ENCODE measurements at places on chromosomes 2 and 18.
A peak's percentile ranks its signal among the peaks of the same experiment; 100 is the strongest.

DNA sequence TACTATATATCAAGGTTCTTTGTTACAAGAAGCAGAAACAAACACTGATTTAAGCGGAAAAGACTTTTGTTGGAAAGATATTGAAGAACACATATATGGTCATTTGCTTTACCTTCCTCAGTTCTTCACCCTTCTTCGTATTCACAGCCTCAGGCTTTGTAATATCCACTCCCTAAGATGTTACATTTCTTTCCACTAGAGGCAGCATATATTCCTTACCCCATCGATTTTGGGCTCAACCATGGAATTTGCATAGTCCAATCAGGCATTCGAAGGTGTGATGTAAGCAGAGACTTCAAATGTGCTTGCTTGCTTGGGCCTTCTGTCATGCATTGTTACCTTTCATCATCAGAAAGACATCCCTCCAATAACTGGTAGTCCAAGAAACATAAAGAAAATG is 287.4 kb downstream of the PID1 start:
- DNase-seq, result no peak

DNA sequence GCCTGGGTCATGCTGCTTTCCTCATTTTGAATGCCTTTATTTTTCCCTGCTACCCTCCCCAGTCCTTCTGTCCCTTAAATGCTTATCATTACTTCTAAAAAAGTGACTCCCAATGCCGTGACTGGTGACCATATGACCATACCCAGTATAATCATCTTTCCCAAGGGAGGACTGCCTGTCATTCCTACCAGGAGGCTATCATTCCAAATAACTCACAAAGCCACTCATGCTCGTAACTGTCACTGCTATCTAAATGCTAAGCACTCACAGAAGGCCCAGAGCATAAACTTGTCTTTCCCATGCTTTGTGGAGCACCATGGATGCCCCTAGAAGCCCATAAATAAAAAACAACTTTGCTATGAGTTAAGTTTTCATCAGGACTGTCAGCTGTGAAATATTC is 38.7 kb upstream of the CREB1 start:
- no peak for DNase-seq

DNA sequence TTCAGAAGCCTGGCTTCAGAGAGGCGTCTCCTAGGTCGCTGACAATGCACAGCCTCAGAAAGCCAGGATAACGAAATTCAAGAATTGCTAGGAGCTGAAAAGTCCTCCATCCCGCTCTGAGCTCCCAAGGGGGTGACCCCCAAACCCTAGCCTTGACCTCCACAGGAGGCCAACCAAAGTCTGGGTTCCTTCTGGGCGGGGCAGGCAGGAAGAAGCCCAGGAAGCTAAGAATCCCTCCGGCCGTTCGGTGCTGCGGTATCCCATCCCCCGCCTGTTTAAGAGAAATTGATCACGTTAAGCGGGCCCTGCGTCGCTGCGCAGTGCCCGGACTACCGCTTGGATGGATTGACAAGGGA is 2.5 kb upstream of the OSR1 start:
- no peak for DNase-seq

DNA sequence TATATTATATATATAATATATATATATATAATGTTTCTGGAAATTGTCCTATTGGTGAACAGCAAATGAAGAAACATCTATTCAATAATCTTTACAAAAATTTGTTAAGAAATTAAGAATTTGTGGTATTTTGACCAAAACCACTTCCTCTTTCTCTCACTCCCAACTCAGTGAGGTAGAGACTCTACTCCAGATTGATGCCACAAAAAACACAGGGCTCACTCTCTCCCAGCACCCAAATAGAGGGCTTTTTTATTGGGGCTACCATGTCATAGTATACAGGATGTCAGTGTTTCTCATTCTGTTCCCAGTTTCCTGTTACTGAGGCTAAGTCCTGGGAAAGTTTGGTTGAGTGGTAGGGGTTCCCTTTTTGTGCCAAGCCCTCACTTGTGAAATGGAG is 1155.4 kb downstream of the BCL11A start:
- no peak for DNase-seq

- DNase-seq, result no peak
Observed at GRCh38 chr2:42960002-42960841, 167.8 kb upstream of the HAAO start.

DNA sequence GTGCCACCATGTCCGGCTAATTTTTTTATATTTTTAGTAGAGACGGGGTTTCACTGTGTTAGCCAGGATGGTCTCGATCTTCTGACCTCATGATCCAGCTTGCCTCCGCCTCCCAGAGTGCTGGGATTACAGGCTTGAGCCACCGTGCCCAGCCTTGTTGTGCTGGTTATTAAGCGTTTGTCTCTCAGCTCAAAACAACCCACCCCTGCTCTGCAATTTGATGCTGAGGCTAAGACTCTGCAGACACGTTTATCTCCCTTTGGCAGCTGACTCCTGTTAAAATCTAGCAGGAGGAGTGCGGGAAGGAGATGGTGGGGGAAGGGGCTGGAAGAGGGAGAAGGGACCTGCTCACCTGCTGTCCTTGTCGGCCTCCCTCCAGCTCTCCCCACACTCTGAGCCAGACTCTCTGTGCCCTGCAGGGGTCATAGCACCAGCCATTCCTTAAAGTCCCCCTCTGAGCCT is 29.9 kb upstream of the IMPA2 start:
- DNase-seq, result no peak

DNA sequence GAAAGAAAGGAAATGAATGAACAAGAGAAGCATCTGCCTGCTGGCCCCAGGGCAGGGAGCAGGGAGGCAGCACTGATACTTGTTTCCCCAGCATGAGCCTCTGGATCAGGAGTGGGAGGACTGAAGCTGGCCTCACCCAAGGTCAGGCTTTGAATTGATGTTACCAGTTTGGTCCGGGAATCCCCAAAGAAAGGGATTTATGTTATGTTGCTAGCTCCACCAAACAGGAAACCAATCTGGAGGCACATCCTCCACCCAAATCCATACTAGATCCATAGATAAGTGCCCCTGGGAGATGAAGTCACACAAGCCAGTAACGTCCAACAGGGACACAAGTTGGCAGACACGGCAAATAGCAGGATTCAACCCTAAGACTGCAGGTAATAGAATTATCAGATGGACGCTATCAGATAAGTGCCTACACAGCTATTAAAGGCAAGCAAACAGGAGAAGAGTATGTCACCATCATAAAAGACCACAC is 85.9 kb downstream of the MTCL1 start:
- DNase-seq, result no peak

DNA sequence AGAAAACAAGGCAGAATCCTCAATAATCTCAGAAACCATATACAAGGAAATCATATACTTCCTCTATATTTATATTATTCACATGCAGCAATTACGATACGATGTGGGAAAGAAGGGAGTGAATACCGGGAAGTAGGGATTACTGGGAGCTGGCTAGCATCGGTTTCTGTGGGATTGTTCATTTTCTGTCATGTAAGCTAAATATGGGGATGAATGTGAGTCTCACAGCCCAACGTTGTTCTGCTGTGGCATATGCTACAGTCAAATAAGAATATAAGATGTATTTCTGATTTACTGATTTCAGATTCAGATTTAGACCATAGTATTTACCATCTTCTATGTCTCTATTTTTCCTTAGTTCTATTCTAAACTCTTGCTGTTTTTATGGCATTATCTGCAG is 113.6 kb downstream of the EVA1A start:
- DNase-seq, result no peak

DNA sequence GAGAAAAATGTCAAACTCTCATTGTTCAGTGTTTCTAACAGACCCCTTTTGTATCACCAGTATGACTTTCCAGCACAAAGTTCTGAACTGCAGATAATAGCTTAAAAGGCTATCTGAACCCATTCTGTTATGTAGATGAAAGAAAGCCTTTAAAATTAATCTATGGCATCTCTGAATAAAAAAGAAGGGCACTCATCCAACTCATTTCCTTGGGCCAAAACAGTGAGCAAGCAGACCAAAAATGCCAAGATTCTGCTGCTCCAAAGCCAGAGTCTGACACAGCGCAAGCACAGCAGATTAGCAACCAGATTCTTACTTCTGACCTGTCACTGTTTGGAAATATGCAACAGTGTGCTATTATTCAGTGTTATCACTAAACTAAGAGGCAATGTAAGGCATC is 22.6 kb upstream of the ITGA6 start:
- no peak for DNase-seq

DNA sequence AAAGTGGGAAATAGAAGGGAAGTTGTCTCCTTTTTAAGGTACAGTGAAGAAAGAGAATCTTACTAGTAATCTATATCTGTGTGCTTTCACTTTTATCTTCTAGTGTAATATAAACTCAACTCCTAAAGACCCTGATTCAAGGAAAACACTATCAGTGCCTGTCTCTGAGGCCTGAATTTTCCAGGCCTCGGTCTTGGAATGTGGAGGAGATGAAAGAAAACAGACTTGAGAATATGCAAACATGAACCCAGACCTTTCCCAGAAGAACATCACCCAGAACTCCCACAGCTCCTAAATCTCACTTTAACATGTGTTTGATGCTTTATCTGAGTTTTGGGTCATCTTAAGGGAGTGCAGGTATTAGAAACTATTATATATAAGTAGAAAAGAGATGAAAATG is 51.8 kb downstream of the EPB41L5 start:
- DNase-seq, result no peak

GRCh38 chr2:157875641-157876065 is 477 bp downstream of the ACVR1 start:
- DNase-seq, result peak; percentile 33

GRCh38 chr2:54557601-54558187 is 101.6 kb downstream of the SPTBN1 start:
- DNase-seq, result peak; percentile 53

DNA sequence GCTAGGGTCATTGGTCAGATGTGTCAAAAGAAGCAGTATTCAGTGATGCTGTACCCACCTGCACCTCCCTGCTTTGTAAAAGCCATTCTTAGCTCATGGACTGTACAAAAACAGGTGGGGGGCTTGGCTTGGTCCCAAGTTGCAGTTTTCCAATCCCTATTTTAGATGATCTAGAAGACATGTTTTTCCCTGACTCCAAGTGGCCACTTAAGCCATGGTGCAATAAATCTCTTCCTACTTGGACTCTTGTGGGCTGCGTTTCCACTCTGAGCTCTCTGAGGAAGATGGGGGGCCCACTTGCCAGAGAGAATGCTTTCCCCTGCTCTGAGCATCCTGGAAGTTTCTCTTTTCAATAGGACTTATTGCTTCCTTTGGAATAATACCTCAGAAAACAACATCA is 57.0 kb upstream of the SPP2 start:
- DNase-seq, result no peak

DNA sequence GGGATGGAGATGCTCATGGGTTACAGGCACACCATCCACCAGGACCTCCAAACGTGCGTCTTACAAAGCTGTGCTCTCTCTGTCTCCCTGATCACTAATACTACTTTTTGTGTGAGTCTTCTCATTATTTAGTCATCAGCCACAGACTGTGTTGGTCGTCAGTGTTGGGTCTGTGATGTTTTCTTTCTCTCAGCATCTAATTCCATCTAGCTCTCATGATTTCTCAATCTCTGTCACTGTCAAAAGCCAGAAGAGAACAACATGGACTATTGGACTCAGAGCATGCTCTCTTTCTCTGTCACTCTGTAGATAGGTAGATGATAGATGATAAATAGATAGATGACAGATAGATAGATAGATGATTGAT is 6.0 kb upstream of the ARL4C start:
- DNase-seq, result no peak
